ENCODE measurements at places on chromosomes 6 and 20.
A peak's percentile ranks its signal among the peaks of the same experiment; 100 is the strongest.

- no peak for DNase-seq
- H3K4me3 ChIP-seq: no peak overlapping the region
- H3K27ac ChIP-seq: no peak overlapping the region
- H3K4me1 ChIP-seq: no peaks in the 10 kb centered on the region
Measured at GRCh38 chr6:152063170-152063921, 255.9 kb downstream of the ESR1 start.

GRCh38 chr6:77038807-77039206 lies 424.5 kb downstream of the HTR1B start:
- H3K36me3 ChIP-seq: no peaks in the 10 kb centered on the region
- H3K27ac ChIP-seq: no peak overlapping the region
- H3K27me3 ChIP-seq: no peaks in the 10 kb centered on the region
- H3K4me3 ChIP-seq: no peak overlapping the region
- H3K4me1 ChIP-seq: no peaks in the 10 kb centered on the region

DNA sequence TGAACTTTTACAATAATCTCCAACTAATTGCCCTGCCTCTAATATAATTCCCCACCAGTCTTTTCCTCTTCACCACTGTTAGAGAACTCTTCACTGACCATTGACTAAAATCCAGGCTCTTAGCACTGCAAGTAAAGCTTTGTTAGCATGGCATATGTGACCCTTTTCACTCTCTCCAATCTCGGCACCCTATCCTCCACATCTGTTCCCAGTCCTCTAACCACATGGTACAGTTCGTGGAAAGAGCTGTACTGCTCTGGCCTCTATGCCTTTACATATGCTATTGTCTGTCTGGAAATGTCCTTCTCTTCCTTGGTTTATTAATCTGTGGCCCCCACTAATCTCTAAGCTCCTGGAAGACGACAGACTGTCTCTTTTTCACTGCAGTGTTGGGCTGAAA lies 63.0 kb upstream of the EIF2S2 start:
- no peak for DNase-seq
- no peak overlapping the region for H3K4me3 ChIP-seq
- H3K27me3 ChIP-seq: no peaks in the 10 kb centered on the region
- no peaks in the 10 kb centered on the region for H3K4me1 ChIP-seq
- no peak overlapping the region for H3K27ac ChIP-seq

DNA sequence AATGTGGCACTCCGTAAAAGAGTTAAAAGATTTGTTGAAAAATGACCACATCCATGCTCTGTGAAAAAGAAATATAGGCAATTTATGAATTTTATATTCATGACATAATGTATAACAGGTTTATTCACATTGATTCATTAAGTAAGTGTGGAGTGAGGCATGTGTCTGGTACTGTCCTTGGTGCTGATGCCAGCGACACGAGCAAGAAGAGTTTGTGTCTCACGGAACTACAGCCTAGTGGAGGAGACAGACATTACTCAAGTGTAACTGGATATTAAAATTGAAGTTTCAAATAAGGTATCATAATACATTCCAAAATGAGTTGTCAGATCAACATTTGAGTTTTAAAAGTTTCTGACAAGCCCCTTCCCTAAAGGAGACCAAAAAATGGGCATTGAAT lies 158.2 kb upstream of the PRND start:
- no peak overlapping the region for H3K4me3 ChIP-seq
- no peaks in the 10 kb centered on the region for H3K27me3 ChIP-seq
- H3K4me1 ChIP-seq: no peaks in the 10 kb centered on the region

- no peak overlapping the region for H3K4me3 ChIP-seq
- no peaks in the 10 kb centered on the region for H3K4me1 ChIP-seq
- no peaks in the 10 kb centered on the region for H3K27me3 ChIP-seq
- no peak overlapping the region for H3K27ac ChIP-seq
Measured at GRCh38 chr6:93820465-93821082, 401.2 kb upstream of the EPHA7 start.

GRCh38 chr6:13034316-13034715 lies 294.0 kb downstream of the TBC1D7 start:
- no peak overlapping the region for H3K27ac ChIP-seq
- DNase-seq: no peak
- H3K4me1 ChIP-seq: no peaks in the 10 kb centered on the region
- H3K4me3 ChIP-seq: no peak overlapping the region
- H3K36me3 ChIP-seq: no peaks in the 10 kb centered on the region
- H3K27me3 ChIP-seq: no peaks in the 10 kb centered on the region

GRCh38 chr6:83536034-83536646 lies 23.8 kb downstream of the PRSS35 start:
- H3K27ac ChIP-seq: no peak overlapping the region
- no peaks in the 10 kb centered on the region for H3K27me3 ChIP-seq
- H3K4me1 ChIP-seq: no peaks in the 10 kb centered on the region
- H3K4me3 ChIP-seq: no peak overlapping the region

GRCh38 chr20:38311491-38311890 lies 7.5 kb downstream of the BPI start:
- H3K4me3 ChIP-seq: no peak overlapping the region
- H3K4me1 ChIP-seq: no peaks in the 10 kb centered on the region
- no peak for DNase-seq
- peaks cover 2% of the 10 kb centered on the region for H3K27me3 ChIP-seq
- no peaks in the 10 kb centered on the region for H3K36me3 ChIP-seq

DNA sequence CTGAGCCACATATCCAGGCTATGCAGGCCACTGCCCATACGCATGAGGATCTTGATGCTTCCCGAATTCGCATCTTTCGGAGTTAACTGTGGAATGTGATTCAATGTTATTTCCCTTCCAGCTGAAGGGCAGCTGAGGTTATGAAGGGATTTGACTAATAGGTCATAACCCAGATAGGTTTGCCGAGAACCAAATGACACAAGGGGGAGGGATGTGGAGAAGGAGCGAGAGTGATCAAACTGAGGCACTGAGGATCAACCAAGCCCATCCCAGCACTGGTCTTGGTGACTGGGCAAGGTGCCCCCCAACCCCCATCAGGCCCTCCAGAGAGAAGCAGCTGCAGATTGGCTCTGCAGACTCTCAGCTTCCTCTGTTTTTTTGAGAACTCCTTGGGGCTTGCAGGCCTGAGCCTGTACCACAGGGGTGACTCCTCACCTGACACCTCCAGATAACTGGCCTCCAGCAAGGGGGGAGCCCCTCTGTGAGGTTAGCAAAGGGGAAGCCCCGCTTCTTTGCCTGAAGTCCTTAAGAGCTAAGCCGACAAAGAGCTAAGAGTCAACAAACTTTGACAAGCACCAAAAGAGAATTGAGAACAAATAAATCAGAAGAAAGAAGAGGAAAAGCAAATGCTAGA lies 185.9 kb downstream of the PDE7B start:
- no peak overlapping the region for H3K4me3 ChIP-seq
- no peaks in the 10 kb centered on the region for H3K27me3 ChIP-seq
- H3K36me3 ChIP-seq: no peaks in the 10 kb centered on the region

DNA sequence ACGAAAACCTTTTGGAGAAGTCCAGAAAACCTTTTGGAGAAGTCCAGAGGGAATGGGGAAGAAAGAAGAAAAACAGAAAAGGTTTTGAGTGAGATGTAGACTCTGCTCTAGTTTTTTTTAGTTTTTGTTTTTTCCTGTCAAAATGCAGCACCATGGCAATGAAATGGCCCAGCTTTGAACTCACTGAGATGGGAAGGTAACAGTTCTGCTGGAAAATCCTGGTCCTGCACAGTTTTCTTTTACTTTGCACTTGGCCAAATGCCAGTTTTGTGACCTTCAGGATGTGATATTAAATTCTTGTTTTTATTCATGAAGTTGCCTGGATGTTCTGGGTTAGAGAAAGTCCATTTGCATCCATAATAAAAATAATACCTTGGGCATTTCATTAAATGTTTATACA lies 145.7 kb downstream of the CFAP61 start:
- H3K4me1 ChIP-seq: peaks cover 4% of the 10 kb centered on the region
- DNase-seq: no peak
- H3K27me3 ChIP-seq: no peaks in the 10 kb centered on the region
- no peak overlapping the region for H3K4me3 ChIP-seq
- H3K36me3 ChIP-seq: no peaks in the 10 kb centered on the region
- no peak overlapping the region for H3K27ac ChIP-seq

DNA sequence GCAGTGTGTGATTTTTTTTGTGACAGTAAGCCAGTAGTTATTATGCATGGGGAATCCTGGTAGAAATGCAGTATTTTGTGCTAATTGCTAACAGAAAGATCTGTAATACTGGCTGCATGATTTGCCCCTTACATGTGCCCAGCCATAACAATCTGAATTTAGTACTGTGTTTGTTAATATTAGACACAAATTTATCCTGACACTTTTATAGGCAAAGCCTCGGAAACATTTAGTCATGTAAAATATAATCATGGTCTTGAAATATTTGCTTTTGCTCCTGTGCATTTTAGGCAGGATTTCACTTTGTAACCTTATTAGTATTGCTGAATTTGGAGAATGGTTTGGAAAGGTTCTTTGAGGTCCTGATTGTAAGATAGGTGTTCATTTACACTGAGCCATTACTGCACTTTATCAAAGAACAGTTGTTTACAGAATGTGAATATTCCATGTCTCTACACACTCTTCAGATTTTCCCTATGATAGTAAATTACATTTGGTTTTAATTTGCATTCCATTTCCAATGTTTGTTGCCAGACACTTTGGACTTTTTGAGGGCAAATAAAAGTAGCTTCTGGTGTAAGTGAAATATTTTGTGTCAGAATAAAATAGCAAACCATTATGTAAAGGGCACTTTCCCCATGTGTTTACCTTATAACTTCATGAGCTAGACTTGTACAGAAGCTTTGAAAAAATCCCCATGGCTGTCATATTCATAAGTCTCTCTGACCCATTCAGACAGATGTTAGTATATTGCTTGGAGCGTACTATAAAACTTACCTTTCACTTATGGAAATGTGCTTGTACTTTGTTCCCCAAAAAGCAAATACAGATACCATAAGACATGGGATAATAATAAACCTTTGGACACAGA lies 349.9 kb downstream of the ARHGAP18 start:
- no peak overlapping the region for H3K27ac ChIP-seq
- H3K4me3 ChIP-seq: no peak overlapping the region
- H3K27me3 ChIP-seq: no peaks in the 10 kb centered on the region
- H3K36me3 ChIP-seq: no peaks in the 10 kb centered on the region
- no peak for DNase-seq

DNA sequence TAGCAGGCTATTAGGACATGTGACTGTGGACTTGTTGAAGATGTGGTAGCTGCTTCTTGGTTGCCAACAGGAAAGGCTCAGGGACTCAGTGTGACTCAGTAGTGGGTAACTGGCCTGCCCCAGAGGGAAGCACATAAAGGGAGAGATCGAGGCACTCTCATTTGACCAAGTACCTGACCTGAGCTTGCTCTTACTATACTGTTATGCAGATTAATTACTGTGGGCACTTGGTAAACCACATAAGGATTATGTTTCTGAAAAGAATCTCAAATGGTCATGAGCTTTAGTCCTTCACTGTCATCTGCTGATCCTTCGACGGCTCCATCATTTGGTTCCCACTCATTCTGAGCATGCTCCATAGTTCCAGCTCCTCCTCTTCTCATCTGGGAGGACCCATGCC lies 48.2 kb upstream of the RPL7L1 start:
- H3K4me3 ChIP-seq: no peak overlapping the region
- H3K36me3 ChIP-seq: peaks cover 53% of the 10 kb centered on the region
- H3K27me3 ChIP-seq: no peaks in the 10 kb centered on the region
- no peak overlapping the region for H3K27ac ChIP-seq
- no peaks in the 10 kb centered on the region for H3K4me1 ChIP-seq

GRCh38 chr6:93343476-93343875 lies 75.9 kb downstream of the EPHA7 start:
- no peaks in the 10 kb centered on the region for H3K36me3 ChIP-seq
- H3K27me3 ChIP-seq: no peaks in the 10 kb centered on the region
- H3K4me1 ChIP-seq: no peaks in the 10 kb centered on the region
- H3K27ac ChIP-seq: no peak overlapping the region
- H3K4me3 ChIP-seq: no peak overlapping the region

DNA sequence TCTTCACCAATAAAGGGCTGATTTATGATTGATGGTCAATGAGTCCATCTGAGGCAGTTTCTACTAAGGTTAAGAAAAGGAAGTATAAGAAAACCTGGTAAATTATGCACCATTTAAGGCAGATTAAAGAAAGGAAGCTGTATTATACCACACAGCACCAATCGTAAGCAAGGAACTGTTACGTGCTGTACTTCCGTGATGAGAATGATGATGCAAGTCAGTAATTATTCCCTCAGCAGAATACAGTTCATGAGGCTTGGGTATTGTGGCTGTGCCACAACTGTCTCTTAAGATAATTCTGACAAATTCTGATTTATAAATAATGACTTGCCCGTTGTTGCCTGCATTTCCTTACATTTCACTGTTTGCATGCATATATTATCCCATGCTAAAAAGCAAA lies 699.0 kb downstream of the HDGFL1 start:
- no peak overlapping the region for H3K27ac ChIP-seq
- no peaks in the 10 kb centered on the region for H3K36me3 ChIP-seq
- no peaks in the 10 kb centered on the region for H3K27me3 ChIP-seq
- DNase-seq: no peak
- no peak overlapping the region for H3K4me3 ChIP-seq
- H3K4me1 ChIP-seq: no peaks in the 10 kb centered on the region

DNA sequence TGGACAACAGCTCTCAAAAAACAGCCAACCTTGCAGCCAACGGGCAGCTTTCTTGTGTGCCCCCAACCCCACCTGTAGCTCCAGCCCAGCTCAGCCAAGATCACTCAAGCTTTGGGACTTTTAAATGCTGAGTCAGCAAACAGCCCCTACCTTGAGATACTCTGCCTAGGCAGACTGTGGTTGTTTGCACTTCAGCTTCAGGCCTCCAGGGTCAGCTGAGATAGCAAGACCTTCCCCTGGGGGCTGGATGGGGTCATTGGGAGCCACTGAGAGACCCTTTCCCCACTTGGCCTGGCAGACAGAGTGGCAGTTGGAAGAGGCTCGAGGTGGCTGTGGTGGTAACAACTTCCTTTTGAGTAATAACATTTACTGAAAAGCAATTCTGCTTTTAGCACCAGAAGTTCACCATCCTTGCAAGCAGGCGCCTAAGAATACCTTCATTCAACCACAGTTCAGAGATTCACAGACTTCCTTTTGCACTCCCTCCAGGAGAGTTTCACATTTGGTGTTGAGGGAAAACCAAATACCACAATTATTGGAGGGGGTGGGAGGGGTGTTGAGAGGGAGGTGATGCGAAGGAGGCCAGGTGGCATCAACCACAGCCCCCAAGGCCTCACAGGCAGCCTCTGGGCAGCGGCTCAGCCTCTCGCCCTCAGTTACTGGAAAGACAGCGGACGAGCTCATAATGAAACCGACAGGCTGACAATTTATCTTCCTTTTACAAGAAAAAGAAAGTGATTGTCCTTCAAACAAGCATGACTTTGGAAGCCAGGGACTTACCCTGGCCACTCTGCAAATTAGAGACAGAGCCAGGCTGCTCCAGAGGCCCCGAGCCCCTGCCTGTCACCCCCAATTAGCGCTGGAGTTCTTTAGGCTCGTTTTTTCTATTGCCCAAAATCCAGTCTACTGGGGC lies 148.1 kb downstream of the CEBPB start:
- peaks cover 19% of the 10 kb centered on the region for H3K4me1 ChIP-seq
- H3K4me3 ChIP-seq: no peak overlapping the region
- peak; percentile 37 for DNase-seq
- H3K27ac ChIP-seq: no peak overlapping the region

All from B cell (primary cell).